ENCODE measurements at places on chromosomes 3 and 15.
A peak's percentile ranks its signal among the peaks of the same experiment; 100 is the strongest.

DNA sequence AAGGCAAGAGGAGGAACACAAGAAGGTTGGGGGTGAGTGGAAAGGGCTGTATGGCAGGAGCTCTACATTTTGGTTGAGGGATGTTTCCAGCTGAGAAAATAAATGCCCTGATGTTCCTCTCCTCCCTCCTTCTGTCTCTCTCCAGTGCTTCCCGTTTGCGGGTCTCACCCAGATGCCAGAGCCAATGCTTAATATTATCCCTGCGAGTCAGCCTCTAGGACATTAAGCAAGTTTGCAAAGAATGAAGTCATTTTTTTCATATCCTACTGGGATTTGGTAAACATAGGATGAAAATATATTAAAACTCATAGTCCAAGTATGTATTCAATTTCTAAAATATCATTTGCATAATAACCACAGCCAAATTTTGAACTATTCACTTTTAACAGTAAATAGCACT is 295.9 kb downstream of the CADM2 start:
- DNase-seq: peak; percentile 7

GRCh38 chr3:16130066-16130465 is 44.4 kb upstream of the GALNT15 start:
- peak; percentile 98 for DNase-seq

DNA sequence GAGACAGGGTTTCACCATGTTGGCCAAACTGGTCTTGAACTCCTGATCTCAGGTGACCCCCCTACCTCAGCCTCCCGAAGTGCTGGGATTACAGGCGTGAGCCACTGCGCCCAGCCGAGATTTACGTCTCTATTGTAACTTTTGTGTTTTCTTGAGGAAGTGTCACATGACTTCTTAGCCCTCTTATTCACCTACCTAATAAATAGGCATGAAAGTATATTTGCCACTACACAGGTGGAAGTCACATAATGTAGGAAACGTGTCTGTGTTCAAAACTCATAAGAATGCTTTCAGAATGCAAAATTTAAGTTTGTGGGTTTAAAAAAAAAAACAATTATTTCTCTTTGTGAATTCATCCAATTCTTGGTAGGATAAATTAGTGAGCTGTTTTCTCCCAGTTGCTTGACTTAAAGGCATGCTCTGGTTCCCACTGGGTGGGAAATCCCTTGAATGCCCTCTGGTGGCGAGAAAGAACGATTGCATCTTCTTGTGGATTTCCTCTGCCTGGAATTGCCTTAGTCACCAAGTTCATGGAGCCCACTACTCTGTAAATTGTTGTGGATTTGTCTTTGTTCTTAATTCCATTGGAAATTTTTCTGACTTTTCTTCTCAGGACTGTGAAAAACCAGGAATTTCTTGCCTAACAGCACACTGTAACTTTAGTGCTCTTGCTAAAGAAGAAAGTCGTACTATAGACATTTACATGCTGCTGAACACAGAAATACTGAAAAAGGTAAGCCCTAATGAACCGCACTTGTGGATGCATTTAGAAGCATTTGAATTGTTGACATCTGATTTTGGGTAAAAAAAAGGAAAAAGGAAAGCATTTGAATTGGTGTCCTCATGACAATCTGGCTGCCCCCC is 82.2 kb upstream of the CTDSPL start:
- peak; percentile 55 for DNase-seq

DNA sequence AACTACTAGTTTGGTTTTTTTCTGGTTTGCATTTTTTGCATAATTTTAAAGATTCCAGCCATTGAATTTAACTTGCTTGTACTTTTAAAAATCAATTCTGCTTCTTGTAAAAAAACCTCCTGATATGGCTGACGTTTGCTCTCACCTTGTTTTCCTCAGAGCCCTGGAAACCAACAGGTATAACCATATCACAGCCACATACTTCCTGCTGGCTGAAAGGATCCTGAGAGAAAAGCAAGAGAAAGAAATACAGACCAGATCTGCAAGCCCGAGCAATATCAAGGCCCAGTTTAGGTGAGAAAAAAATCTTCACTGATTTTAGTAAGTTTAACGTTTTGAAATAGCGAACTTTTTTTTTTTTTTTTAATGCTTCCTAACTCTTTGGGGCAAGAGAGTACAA is 56.8 kb downstream of the SNRK start:
- DNase-seq: no peak

- DNase-seq: no peak
Observed at GRCh38 chr3:37765591-37766488, 95.8 kb upstream of the CTDSPL start.

- no peak for DNase-seq
Observed at GRCh38 chr3:99957151-99957796, 139.6 kb downstream of the CMSS1 start.

DNA sequence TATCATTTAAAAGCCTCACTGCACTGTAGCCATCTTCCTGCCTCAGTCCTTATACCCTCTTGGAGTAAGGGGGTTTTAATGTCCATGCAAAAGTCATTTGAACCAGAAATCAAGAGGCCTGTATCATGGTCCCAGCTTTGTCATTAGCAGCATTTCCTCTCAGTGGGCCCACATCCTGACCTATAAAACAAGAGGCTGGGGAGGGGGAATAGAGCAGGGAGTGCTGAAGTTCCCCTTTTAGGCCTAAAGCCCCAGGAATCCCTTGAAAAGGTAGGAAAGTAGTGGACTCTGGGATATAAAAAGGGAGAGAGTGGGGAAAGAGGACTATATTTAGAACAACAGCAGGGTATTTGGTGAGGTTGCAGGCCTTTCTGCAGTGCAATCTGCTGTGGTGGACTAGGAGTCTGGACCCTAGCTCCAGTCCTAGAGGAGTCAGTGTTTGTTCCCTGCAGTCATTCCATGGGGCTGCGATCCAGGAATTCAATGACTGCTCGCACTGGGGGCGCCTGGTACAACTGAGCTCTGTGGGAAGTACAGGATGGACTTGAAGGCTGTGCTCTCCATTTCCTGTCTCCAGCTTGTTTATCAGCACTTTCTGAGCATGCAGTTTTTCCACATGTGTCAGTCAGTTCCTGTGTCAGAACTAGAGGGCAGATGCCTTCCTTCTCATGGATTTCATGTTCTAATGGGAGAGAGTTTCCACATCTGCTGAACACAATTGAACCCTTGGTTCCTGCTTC is 46.8 kb downstream of the PDHB start:
- DNase-seq: peak; percentile 86

GRCh38 chr3:50390508-50391224 is 31.3 kb upstream of the TMEM115 start:
- peak; percentile 5 for DNase-seq
